ENCODE measurements at places on chromosomes 11 and 22.

- DNase-seq = no peak
Measured at GRCh38 chr11:118074785-118075184, 2.1 kb upstream of the TMPRSS4 start.

- peak; percentile 11 for DNase-seq
Measured at GRCh38 chr11:70397336-70397982, 870 bp upstream of the CTTN start.

DNA sequence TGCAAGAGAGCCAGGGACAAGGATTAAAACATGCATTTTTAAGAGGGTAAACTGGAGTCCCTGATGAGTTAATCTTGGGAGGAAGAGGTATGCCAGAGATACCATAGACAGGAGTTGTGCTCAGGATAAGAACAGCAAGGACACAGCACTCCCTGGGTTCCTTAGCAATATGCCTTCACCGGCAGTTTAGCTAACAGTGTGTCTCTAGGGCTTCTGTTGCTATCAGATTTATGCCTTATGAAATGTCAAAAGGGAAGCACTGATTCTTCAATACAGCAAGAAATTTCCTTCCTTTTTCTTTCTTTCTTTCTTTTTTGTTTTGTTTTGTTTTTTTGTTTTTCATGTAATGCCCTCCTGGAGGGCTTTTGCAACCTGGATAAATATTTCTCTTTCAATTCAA lies 71.3 kb upstream of the LARGE1 start:
- DNase-seq = no peak

- no peak for DNase-seq
Measured at GRCh38 chr22:40215266-40215665, 37.5 kb downstream of the TNRC6B start.

DNA sequence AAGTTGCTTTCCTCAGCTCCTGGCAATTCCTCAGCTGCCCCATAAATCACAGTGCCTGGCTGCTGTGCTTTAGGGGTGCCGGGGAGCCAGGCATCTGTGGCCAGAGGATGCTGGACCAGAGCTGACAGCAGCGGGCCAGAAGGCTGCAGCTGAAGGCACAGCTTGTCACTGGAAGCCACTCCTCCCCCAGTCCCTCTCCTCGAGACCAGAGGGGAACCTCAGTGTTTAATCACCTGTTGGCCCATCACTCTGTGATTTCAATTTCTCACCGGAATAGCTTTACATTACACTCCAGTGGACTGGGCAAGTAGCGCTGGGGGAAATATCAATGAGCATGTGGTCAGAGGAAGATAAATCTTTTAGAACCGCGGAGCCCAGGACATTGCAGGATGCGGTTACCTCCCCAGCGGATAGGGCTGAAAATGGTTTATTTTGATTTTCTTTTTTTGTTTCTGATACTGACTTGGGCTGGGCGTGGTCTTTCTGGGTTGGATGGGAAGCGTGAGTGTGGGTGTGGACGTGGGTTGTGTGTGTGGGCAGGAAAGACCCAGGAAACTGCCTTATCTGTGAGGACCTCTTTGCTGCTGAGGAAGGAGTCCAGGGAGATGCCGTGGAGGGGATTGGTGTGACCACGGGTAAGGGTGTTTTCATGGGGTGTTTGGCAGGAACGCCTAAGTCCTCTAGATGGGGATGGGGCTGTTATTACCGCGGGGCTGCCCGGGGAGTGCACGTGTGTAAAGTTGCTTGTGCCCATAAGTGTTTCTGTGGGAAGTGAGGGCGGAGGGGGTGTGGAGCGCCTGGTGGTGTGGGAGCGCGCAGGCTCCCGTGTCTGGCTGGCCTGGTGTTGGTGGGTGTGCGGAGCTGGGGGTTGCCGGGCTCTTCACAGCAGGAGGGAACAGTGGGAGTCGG lies 4.0 kb downstream of the DAGLA start:
- no peak for DNase-seq

GRCh38 chr11:78019808-78020207 lies 3.3 kb downstream of the KCTD14 start:
- DNase-seq = no peak

DNA sequence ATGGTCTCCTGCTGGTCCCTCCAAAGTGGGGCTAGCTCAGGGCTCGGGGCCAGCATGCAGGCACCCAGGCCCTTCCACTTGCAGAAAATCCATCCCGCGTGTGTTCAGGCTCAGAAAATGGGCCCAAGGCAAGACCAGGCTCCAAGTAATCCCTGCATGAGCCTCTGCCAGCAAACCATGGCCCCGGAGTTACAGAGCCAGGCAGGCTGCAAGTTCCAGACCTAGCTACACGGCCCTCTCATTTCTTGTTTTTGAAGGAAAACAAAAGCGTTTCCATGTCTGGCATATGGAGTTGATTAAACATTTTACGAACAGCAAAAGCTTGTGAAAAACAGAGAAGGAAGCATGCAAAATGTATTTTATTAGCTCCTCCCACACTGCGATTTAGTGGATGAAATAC lies 29.7 kb downstream of the KIAA0930 start:
- DNase-seq = no peak

DNA sequence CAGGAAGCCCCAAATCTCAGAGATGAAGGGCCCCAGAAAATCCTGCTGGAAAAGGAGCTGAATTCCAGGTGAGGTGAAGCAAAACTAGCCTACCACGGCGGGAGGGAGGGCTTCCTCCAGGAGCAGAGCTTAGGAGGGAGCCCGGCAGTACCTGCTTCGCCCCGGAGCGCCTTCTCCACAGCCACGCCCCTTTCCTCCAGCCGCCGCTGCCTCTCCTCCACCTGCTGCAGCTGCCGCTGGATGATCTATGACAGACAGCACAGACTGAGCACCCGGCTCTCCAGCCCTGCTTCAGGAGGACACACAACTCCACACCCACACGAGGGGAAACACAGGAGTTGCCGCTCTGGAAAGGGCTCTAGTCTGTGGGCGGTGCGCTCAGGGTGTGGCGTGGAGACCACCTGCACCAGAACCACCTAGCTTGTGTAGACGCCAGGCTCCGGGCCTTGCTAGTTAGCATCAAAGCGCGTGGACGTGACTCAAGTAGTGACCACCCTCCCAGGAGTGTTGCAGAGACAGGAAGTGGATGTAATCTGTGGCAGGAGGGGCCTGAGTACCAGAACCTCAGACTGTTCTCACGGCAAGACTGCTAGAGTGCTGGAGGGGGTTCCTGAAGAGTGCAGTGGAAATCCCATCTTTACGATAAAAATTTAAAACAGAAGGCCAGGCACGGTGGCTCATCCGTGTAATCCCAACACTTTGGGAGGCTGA lies 34.6 kb upstream of the BID start:
- DNase-seq = no peak

- no peak for DNase-seq
Measured at GRCh38 chr11:77064648-77065217, 2.0 kb upstream of the CAPN5 start.

DNA sequence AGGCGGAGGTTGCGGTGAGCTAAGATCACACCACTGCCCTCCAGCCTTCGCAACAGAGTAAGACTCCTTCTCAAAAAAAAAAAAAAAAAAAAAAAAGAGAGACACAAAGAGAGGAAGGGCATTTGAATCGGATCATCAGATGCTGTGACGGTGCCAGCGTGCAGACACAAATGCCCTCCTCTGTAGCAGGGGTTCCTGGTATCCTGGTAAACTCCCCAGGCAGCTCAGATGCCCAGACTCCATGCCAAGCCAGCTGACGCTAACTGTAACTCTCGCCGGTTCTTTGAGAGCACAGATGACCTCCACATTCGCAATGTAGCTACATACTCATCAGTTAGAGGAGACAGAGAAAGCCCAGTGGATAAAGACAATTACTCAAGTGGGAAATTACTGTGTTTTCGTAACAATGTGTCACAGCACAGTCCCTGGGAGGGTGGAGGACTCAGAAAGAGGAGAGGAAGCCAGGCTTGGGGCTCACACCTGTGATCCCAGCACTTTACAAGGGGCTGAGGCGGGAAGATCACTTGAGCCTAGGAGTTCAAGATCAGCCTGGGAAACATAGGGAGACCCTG lies 153.1 kb downstream of the BRD1 start:
- no peak for DNase-seq

- no peak for DNase-seq
Measured at GRCh38 chr11:102306817-102307726, 10.2 kb upstream of the BIRC3 start.

DNA sequence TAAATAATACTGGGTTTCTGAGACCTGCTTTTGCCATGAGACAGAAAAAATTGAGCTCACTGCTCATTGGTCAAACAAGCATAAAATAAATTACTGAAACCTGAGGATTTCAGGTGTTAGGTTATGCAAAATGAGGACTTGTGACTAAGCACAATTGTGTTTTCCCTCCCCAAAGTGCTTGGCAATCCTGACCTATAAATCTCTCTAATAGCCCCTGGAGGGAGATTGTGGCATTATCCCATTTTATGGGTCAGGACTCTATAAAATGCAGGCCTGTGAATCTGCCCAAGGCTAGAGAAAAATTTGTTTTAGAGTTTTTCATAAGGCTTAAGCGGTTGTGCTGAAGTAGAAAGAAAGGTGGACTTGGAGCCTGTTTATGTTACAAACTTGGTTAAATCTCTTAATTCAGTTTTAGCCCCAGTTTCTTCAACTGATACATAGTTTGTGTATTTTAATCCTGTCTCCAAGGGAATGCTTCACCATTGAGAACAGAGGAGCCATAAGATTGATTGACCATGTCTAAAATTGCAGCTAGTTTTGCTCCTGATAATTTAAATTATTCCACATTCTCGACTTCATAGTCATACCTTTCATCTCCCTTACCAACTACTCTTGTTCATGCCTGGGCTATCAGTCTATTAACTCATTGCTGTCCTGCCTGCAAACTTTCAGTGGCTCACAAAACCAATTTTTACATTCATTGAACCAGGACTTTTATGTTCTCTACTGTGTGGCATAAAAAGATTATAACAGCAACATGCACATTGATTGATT lies 63.6 kb upstream of the LRRC4C start:
- DNase-seq = no peak

- DNase-seq = no peak
Measured at GRCh38 chr22:28830441-28830840, 30.1 kb upstream of the XBP1 start.

DNA sequence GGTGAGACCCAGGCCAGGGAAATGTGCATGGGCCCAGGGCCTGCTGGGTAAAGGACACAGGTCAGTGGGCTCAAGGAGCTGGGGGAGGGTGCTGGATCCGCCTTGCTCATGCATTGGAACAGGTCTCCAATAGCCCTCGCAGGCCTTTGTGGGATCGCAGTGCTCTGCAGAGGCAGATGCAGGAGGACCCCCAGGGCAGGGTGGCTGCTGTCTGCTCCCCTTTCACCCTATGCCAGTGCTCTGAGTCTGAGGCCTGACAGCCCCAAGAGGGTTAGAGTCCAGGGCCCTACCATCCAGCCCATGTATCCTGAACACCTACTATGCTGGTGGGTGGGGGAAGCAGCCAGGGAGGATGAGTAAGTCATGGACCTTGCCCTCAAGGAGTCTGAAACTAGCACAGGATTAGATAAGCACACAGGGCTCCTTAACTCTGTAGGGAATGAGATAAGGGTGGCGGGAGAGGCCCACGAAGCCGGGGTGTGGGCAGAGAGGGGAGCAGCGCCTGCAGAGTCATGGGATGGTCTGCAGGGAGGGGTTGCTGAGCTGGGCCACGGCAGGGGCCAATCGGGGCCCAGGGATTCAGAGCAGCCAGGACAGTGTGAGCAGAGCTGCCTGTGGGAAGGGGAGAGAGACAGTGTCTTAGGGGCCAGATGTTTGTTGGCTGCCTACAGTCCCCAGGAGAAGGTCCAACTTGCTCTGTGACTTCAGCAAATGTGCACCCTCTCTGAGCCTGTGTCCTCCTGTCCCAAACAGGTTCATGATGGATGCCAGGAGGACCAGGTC lies 10.5 kb upstream of the EHD1 start:
- no peak for DNase-seq

- no peak for DNase-seq
Measured at GRCh38 chr11:93487032-93487483, 56.1 kb downstream of the SMCO4 start.

GRCh38 chr11:76719281-76719680 lies 48.7 kb upstream of the LRRC32 start:
- DNase-seq = no peak

DNA sequence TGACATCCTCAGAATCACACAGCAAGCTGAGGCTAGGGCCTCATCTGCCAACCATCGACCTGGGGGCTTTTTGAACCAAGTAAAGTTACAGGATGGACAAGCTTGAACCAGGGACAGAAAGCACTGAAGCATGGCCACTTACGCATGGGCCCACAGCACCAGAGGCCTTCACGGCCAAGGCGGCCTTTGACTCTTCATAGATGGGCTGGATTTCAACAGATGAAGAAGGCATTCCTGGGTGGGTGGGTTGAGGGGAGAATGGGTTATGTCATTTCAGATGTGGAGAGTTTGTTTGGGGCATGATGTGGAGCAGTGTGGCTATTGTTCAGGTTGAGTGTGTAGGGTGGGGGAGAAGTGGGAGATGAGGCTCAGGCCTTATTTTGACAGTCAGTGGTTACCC lies 60.2 kb downstream of the LRRC32 start:
- DNase-seq = no peak

DNA sequence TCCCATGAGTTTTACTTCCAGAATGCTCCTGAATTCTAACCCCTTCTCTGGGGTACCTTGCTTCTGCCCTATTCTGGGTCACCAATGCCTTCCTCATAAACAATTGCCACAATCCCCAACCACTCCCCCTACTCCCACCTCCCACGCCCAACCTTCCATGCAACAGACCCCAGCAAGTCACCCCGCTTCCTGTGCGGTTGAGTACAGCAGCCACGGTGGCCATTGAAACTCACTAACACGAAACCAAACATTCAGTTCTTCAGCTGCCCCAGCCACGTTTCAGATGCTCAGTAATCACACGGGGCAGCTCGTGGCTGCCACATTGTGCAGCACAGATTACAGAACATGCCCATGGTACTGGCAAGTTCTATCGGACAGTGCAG lies 3.7 kb upstream of the BCR start:
- DNase-seq = no peak

GRCh38 chr11:40241524-40242051 lies 1217.9 kb downstream of the LRRC4C start:
- DNase-seq = no peak

DNA sequence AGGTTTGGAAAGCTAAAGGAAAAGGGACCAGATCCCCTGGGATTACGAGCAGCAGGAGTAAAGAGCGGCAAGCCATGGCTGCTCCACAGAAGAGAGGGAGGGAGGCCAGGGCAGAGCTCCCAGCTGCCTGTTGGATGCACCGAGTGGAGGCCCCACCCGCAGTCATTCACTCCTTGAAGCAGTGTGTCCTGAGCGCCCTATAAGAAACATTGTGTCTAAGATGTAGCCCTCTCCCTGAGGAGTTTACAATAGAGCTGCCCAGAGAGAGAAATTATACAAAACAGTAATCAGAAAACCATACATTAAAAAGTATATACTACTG lies 54.7 kb upstream of the CSNK2A3 start:
- DNase-seq = no peak

DNA sequence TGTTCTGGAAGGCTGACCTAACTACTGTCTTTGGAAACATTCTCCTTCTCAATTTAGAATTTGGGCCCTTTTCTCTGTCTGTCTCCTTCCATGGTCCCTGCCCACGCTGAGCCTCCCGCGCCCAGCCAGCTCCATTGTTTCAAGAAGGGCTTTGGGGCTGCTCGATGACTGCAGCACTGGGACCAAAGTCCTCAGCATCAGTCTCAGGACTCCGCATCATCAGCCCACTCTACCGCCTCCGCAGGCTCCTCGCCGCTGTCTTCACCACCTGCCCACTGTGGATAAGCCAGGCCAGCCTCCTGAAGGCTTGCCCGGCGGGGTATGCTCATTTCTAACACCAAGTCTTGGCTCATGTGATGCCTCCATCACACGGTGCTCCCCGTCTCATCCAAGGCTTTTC lies 81.3 kb downstream of the ZBTB16 start:
- no peak for DNase-seq
